ENCODE measurements at places on chromosomes 16 and 17.

GRCh38 chr17:10549096-10549842 is at the start of gene MYH2:
Gene MYH2 (minus strand): TSS chr17:10549658. CDS start chr17:10547920, 1,738 bp downstream.
- no peak for DNase-seq

- DNase-seq: no peak
These were observed 56.7 kb downstream of the ZFHX3 start for GRCh38 chr16:72991211-72991610.

- DNase-seq: no peak
These were observed 159.7 kb downstream of the CEP112 start for GRCh38 chr17:66032082-66032712.

GRCh38 chr16:68426347-68426652 is 22.0 kb downstream of the SMPD3 start:
- no peak for DNase-seq

DNA sequence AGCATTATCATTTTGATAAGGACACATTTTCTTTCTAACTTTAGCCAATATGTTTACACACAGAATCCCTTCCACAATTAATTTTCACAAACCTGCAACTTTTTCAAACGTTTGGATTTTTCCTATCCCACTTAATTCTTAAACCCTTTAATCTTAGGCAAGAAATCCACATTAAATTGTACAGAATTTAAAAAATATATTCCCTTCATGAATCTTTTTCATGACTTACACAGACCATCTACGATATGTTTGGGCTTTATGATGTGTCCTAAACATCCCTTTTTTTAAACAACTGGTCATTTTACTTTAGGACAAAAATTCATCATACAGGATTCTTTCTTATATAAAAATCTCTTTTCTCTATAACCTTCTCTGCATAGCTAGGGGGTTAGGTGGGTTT is 241.5 kb upstream of the CNTNAP4 start:
- DNase-seq: no peak

GRCh38 chr17:50100921-50101345 is 5.8 kb downstream of the PDK2 start:
- DNase-seq: no peak

- no peak for DNase-seq
These were observed 175.5 kb downstream of the RAB11FIP4 start for GRCh38 chr17:31566992-31567373.

- no peak for DNase-seq
These were observed 169.6 kb downstream of the KCNJ2 start for GRCh38 chr17:70338946-70339354.

- DNase-seq: no peak
These were observed 37.9 kb upstream of the SMIM36 start for GRCh38 chr17:55549140-55549539.

- no peak for DNase-seq
These were observed 1.1 kb upstream of the MEAK7 start for GRCh38 chr16:84505249-84506187.

DNA sequence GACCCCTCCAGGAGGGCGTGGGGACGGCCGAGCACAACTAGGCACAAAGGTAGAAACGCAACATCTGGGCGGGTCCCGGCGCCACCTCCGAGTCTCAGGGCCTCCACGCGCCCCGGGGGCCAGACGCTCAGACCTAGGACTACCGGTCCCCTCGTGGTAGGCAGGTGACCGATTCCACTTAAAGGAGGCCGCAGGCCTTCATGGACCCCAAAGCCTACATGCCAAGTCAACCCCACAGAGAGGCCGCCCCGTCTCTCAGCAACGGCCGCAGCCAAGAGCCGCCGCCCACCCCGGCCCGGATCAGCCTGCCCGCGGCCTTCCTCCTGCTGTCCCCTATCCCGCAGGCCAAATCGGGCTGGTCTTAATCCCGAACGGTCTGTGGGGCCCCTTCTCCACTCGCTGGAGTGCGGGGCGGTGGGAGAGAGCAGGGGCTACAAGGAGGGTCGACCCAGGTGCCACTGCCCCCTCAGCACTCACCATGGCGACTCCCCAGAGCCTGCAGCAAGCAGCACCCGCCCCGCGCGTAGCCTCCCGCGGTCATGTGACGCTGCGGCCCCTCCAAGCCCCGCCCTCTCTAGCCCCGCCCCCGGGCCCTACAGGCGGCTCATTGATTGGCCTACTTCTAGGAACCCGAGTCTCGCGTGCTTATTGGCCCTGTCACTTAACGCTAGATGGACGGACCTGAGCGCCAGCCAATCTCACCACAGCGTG is at the start of gene VPS35:
Gene VPS35 (minus strand): TSS at position 525 of the 711 bp plus-strand sequence. CDS start 45 bp downstream, at position 480.
- peak; percentile 100 for DNase-seq

DNA sequence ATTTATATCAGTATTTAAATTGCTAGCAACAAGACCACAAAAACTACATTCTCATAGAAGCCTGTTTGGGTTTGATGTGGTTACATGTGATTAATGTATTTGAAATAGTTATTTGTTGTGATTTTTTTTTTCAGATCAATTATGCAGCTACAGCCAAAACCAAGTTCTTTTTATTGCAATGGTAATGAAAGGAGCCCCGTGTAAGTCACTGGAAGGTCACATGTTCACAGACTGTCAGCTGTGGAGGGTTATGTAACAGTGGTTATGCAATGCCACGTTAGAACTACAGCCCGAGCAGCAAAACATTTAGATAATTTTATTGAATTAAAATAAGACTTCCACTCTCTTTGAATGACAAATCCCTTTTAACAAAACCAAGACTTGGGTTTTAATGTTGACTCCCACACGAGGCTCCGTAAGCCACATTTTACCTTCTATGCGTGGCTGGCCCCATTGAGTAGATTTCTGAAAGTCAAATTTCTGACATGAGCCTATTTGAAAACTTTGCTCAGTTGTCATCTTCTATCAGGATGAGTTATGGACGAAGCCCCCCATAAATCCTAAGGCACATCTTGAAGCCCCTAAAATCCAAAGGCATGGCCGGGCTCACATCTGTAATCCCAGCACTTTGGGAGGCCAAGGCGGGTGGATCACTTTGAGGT is 41.8 kb upstream of the SEC14L1 start:
- DNase-seq: no peak

GRCh38 chr16:17647879-17648872 is 177.4 kb upstream of the XYLT1 start:
- DNase-seq: no peak

DNA sequence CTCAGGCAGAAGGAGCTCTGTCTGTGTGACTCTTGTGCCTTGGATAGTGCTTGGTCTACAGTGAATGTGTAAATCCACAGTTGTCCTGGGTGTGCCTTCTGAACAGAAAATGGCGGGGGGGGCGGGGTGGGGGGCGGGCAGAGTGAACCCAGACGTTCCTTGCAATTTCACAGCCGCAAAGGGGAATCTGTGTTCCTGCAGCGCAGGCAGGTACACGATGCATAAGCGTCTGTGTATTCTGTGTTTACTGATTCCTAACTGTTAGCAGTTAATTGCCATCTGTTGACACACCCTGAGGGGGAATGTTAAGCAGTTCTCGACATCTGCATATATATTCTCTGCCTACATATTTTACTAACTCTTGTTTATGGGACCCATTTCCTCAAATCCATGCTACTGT is 123.5 kb upstream of the ZFHX3 start:
- no peak for DNase-seq

DNA sequence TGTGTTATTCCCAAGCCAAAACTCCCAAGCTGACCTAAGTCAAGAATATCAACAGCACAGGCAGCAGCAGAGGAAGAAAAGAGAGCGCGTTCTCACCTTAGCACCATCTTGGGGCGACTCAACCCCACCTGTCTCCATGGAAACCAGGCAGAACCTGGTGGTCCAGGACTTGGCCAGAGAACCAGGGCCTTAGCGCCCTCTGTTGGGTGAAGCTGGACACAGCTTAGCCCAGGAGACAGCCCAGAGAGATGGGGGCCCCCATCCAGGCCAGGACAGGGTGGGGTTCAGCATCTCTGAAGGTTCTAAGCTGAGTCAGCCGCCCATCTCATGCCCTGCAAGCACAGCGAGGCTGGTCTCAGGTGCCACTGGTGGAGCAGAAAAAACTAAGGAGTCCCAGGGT is 60.1 kb upstream of the TMEM132E start:
- no peak for DNase-seq

DNA sequence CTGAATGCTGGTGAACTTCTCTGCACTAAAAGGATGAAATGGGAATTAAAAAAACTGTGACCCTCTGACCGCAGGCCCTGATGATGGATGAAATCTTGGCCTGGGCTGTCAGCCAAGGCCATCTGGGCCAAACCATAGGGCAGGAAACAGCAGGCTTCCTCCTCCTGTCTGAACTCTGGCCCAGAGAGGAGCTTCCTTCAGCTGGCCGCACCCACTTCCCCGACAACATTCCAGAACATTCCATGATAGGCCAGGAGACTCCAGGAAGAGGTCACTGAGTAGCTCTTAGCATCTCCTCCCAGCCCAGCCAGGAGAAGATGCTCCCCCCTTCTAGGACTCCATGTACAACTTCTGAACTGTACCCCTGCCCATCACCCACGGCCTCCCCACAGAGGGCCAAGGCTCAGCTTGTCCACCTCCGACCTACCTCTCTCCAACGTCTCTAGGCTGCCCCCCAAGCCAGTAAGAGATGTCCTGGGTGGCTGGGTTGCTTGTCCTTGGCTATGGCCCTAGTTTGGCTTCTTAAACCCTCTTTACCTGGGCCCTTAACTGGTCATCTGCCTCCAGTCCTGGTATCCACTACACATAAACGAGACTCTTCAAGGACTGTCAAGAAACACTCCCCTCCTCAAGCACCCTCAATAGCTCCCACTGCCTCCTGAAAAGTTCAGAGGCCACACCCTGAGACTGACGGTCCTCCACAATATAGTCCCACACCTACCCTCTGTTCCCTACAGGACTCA is 1.7 kb downstream of the RPH3AL start:
- no peak for DNase-seq

DNA sequence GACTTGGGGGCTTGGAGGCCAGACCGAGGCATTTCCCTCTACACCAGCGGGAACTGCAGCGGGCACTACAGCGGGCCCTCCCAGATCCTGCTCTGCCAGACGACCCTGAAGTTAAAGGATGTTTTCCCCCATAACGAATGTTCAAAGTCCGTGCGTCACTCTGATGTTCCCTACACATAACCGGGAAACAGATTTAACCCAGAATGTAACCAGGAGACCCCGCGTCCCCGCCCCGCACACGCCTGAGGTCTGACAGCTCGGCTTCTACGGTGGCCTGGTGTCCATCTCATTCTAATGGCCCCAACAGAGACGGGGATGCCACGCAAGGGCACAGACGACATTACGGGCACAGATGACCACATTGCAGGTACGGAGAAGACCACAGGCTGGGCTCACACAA is 31.7 kb upstream of the RHOT1 start:
- no peak for DNase-seq

DNA sequence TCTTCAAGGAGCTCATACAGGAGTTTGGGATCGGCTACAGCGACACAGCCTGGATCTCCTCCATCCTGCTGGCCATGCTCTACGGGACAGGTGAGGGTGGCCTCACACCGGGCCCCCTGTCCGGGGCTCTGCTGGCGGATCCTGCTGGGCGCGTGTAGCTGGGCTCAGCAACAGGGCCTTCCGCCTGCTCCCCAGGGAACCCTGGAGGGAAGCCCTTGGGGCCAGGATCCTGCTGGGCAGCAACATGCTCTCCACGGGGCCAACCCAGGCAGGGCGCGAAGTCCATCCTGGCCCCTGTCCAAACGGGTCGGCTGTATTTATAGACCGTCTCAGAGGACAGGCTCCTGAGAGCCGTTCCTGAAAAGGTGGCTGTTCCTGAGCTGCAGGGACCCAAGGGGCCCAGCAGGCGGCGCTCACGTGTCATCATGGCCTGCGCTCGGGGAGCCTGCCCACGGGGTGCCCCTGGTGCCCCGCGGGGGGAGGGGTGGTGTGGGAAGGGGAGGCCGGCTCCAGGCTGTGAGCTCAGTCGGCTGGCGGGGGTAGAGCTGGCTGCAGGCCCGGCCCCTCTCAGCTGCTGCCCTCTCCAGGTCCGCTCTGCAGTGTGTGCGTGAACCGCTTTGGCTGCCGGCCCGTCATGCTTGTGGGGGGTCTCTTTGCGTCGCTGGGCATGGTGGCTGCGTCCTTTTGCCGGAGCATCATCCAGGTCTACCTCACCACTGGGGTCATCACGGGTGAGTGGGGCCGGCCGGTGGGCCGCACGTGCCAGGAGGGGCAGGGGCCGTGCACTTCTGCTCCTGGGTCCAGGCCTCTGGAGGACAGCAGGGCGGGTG is 7.5 kb downstream of the SLC16A3 start:
- peak; percentile 77 for DNase-seq

GRCh38 chr16:67733734-67734470 is 14.8 kb upstream of the GFOD2 start:
- DNase-seq: no peak

DNA sequence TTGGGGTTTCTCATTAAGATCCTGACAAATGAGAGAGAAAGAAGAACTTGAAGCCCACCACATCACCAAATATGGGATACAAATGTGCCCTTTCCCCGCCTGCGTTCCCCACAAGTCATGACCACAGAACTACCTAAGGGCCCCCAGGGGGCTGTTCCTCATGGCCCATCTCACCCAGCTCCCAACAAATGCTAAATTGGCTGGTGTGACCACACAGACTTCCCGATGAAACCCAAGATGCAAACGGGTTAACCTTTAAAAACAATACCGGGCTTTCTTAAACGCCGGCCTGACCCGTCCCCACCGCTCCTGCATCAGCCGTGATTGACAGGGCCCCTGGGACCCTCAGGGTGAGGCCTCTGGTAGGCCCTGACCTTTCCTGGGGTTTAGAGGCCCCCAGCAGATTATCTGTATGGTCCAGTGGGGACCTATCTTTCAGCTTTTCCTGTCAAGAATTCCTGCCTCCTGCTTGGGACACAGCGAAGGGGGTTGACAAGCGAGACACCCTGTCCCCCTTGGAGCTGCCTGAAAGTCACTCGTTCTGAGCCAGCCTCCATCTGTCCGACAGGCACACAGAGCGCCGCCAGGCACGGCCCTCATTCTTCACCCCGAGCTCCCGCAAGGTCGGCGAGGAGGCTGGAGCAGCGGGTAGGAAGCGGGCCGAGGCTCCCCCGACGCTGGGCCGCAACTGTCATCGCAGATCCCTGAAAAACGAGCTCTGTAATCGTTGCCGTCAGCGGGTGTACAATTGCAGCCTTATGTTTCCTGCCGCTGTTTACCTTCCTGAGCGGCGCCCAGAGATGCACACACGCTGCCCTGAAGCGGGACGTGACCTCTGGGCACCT is 300.1 kb downstream of the FOXL1 start:
- no peak for DNase-seq
